Stimulated activated CD8-positive, alpha-beta memory T cell treated with anti-CD3 and anti-CD28 coated beads, Interleukin-15, amount 100 ng/mL, for 4 hours (primary cell): ENCODE measurements at places on chromosomes 16 and 17.

- no peak for DNase-seq
Observed at GRCh38 chr17:28178800-28179199, 136.3 kb downstream of the NLK start.

- peak; percentile 70 for DNase-seq
Observed at GRCh38 chr16:997440-998051, 16.0 kb downstream of the SOX8 start.

GRCh38 chr17:70074236-70074830 lies 692 bp upstream of the KCNJ16 start:
- DNase-seq, result no peak

DNA sequence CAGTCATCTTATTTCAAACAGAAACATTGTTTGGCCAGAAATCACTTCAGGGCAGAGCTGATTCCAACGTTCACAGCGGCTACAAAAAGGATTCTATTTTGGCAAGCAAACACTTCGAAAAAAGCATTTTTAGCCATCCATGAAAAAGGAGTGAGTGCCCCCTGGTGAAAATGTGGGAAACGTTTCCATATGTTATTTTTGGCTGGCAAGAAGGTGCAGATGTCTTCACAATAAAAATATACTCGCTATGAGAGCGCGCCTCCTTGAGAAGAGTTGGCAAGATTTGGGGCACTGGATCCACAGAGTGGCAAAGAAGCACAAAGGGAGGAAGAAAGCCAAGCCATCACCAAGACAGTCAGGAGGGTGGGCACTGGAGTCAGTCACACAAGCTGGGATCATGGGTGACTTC lies 191.1 kb downstream of the CHD9NB start:
- DNase-seq, result no peak

DNA sequence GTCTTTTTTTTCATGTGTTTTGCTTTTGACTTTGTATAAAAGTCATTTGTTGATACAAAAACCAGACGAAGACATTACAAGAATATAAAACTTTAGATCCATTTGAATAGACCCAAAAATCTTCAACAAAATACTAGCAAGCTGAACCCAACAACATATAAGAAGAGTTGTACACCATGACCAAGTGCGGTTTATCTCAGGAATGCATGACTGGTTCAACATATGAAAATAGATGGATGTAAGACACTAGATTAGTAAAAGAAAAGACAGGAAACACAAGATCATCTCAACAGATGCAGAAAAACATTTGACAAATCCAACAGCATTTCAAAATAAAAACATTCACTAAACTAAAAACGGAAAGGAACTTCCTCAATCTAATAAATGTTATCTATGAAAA lies 69.0 kb downstream of the TBC1D16 start:
- DNase-seq, result no peak

DNA sequence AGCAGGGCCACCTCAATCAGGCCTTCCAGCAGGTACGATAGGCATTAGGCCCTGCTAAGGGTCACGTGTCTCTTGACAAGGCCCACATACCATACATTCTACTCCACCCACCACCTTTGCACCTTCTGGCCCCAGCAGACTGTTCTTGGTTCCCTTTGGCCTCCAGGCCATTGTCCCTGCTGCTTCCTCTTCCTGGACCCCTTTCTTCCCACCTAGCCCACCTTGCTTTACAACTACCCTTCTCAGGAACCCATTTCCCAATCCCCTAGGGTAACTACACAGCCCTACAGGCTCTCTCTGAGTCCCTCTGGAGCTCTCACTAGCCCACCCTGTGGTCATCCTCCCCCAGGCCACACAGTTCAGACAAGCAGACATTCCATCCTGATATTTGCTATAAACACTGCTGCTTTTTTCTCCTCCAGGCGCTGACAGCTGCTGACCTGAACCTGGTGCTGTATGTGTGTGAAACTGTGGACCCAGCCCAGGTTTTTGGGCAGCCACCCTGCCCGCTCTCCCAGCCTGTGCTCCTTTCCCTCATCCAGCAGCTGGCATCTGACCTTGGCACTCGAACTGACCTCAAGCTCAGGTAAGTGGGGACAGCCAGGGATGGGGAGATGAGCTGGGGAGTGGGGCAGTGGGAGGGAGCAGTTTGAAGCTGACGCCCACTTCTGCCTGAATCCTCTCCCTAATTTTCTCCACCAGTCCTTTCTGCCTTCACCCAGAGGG lies 1.4 kb upstream of the NRN1L start:
- no peak for DNase-seq

DNA sequence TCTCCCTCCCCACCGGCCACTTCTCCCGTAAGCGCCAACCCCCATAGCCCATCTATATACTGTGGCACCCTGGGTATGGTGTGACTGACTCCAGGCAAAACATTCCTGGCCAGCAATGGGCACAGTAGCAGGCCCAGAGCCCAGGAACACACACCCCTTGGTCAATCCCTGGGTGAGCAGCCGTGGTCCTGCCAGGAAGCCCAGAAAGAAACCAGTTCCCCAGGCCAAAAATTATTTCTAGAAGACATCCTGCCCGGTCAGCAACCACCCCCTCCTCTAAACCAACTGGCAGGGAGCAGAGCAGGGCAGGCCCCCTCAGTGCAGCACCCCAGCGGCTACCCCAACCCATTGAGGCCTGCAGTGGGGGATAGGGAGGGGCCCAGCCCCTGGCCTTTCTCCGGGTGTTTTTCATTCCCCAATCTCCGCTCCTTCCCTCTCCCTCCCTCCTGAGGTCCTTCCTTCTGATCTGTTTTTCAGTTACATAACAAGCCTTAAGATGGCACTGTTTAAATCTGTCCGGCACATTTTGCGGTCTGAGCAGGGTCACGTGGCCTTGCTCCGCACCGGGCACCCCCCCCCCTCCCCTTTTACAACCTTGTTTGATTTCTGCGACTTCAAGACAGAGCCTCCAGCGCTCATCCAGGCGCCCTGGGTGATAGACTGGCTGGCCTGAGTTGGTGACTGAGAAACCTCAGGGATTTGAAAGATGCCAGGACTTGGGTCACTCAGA lies 2.0 kb downstream of the NPTX1 start:
- no peak for DNase-seq

DNA sequence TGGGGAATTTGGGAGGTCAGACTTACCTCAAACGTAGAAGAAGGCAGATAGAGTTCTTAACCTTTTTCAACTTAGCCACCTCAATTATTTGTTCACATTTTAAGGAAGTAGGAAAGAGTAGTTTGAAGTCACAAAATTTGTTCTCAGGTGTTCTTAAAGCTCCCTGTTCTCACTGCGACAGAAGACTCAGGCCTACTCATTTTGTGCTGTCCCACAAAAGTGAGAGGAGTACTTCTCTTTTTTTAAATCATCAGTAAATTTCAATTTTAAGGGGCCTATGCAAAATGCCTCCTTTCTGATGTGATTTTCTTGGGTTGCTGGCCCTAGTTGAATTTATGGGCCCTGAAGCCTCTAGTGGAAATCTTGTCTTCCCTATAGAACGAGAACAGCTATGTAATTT lies 133.4 kb downstream of the MAP2K6 start:
- no peak for DNase-seq

DNA sequence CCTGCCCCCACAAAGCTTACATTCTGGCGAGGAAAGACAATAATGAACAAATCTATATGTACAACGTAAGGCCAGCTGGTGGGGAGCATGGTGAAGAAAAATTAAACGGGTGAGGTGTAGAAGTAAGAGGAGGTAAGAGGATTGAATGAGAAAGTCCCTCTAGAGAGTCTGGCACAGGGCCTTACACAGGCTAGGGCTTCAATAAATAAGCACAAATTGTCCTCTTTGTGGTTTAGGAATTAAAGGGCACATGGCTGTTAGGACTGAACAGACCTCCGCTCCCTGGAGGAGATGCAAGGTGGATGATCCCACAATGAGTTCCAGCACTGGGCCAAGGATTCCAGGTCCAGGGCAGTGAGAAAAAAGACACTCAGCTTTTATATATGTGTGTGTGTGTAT lies 43.1 kb upstream of the HAPSTR1 start:
- no peak for DNase-seq

DNA sequence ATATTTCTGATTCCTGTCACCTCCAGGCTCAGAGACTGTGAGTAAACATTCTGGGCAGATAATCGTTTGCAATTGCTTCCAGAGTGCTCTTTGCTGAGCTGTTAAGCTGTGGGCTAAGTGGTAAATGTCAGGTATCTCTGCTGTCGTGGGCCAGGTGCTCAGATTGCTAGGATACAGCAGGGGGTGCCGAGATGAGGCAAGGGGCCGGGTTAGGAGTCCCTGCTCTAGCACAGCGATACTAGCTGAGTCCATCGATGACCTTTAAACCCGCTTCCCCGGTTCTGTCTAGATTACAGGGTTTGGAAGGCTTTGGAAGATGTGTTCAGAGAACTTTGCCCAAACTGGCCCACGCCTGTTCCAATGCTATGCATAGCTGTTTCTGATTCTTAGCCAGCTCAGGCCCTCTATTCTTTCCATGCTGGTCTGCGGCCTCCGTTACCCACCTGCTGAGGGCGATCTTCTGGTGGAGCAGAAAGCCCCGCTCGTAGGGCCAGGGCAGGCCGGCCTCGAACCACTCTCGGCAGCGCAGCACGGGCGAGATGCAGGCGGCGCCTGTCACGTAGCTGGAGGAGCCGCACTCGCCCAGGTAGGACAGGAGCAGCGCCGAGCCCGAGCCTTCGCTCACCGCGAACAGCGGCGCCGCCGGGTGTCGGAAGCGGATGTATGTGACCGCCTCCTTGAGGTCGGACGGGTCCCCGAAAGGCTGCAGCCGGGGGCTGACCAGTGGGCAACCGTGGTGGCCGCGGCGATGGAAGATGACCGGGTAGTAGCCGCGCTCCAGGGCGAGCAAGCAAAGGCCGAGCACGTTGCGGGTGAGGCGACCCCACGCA lies 979 bp downstream of the ABHD15 start:
- no peak for DNase-seq

DNA sequence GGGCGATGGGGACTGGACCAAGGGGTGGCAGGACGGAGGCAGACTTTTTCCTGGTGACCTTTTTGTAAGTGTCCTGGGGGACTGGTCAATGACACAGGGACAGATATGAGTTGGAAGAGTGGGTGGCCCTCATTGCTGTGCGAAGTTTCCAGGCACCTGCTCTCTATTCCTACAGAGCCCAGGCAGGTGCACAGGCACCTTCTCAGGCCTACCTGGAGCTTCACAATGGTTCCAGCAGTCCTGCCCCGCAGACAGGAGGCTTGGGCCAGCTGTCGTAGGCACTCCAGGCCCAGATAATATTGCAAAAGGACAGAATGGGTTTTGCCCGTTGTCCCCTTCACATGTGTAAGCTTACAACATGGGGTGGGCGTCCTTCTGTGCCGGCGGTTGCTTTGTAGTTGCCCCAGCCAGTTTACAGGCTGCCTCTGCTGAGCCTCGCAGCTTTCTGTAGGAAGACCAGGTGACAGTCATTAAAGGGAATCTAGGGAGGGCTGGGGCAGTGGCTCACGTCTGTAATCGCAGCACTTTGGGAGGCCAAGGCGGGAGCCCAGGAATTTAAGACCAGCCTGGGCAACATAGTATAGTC lies 84.3 kb downstream of the ARHGAP23 start:
- DNase-seq, result no peak

DNA sequence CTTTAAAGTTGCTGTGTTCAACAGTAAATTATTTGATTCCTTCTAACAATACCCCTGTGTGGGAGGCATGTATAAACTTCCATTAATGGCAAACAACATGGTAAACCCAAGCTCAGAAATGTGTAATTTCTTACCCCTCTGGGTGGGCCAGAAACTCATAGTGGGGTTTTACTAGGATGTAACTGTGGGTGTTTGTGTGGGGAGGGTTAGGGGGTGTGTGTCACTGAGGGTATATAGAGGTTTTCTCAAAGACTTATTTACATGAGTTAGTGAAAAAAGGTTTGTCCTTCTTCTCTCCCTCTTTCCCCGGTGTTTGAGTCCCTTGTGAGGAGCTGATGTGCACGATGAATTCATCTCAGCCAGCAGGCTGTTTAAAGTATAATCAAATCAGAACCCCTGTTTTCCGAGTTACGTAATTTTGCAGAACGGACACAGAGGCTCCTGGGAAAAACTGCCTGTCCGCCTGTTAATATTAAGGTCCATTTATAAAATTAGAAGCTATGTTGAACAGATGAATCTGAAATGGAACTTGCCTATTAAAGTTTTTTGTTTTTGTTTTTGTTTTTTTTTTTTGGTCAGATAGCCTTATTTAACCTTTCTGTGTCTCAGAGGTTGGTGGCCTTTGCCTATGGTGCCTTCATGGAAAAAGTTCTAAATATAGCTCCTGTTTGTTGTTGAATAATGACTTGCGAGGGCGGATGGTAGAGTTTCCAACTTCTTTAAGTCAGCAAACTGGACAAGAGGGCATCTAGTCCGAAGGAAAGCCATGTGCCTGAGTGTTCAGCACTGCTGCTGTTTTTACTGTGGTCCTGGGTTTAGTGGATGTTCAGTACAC lies 73.3 kb downstream of the MSI2 start:
- DNase-seq, result no peak

DNA sequence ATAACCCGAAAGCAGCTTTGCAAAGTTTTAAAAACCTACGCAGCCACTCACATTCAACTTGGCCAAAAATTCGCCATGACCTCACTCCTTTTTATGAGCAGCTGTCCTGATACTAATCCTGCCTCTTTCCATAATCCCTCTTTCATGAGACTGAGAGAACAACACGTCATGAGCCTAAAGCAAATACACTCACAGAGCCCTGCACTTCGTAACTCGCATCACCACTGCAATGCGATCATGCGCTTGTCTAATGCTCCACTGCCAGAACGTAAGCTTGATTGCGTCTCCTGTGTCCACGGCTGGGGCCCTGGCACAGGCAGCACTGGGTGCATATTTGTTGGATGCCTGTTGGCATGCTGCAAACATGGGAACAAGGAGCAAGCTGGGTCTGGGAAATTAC lies 36.2 kb downstream of the CDRT4 start:
- no peak for DNase-seq
